NCI-H774 (cell line): ENCODE measurements at places on chromosomes 7 and 10.

DNA sequence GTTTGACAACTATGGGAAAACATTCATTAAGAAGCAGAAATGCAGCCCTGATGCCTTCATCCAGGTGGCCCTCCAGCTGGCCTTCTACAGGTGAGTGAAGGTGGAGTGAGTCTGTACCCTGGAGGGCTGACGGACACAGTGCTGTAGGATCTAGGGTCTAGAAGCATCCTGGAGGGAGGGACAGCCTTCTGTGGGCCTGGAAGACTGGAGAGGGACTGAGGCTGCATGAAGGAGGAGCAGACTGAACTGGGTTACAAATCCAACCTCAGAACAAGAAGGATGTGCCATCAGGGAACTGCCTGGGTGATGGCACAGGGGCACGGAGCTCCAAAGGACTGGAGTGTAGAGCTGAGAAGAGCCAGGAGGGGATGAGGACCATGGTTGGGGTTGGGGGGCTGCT lies 27.5 kb upstream of the C10orf53 start:
- DNase-seq: no peak

GRCh38 chr10:103427866-103428265 lies 24.3 kb downstream of the CALHM2 start:
- DNase-seq: no peak

DNA sequence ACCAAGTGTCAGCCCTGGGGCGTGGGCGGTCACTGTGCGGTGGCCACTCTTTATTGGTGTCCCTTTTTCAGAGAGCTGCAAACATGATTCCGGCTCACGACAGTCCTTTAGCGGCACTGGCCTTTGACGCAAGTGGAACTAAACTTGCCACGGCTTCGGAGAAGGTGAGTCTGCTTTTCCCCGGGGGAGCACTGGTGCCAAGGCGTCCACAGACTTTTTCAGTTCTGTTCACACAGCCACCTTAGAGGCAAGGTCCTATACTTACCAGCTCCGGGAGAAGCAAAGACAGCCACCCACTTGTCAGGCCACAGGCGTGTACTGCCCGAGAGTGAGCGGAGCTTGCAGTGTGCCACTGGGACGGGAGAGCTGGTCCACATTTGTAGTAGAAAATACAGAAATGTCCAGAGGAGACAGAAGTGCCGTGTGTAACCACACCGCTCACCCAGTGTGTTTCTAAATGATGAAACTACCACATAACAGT lies 27.9 kb downstream of the WIPI2 start:
- no peak for DNase-seq

GRCh38 chr10:118792526-118792925 lies 37.8 kb upstream of the CACUL1 start:
- no peak for DNase-seq

- DNase-seq: no peak
Observed at GRCh38 chr7:142801601-142802295, 31.0 kb downstream of the PRSS2 start.

- DNase-seq: no peak
Observed at GRCh38 chr7:67466109-67466508, 469.5 kb downstream of the TYW1 start.

- peak; percentile 82 for DNase-seq
Observed at GRCh38 chr10:14687340-14687739, 87.4 kb downstream of the FAM107B start.

GRCh38 chr10:71308244-71308643 lies 10.8 kb upstream of the SLC29A3 start:
- DNase-seq: no peak

DNA sequence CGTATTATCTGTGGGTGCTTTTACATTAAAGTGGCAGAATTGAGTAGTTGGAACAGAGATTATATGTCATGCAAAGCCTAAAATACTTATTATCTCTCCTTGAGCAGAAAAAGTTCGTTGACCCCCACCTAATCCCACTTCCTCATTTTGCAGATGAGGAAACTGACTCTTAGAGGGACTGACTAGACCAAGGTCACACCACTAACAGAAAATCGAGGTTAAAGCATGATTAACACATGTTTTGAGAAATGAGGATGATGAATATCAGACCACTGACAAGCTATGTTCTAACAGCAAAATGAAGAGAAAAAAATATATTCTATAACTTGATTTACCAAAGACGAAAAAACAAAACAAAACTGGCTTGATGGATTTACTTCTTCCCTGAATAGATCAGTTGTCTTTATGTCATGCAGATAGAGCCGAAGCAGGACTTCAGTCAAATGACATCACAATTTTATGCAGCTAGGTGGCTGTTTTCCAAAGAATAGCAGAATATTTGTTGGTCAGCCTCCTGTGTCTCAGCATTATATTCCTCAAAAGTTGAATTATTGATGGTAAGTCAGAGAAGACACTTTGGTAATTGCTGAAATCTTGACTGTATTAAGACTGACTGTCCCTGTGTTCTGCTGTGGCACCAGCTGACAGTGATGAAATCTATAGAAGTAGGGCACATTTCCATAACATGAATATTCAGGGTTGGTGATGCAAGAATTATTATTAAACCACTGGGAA lies 24.2 kb upstream of the SMIM30 start:
- DNase-seq: no peak

- no peak for DNase-seq
Observed at GRCh38 chr10:34109952-34110702, 705.0 kb downstream of the PARD3 start.

DNA sequence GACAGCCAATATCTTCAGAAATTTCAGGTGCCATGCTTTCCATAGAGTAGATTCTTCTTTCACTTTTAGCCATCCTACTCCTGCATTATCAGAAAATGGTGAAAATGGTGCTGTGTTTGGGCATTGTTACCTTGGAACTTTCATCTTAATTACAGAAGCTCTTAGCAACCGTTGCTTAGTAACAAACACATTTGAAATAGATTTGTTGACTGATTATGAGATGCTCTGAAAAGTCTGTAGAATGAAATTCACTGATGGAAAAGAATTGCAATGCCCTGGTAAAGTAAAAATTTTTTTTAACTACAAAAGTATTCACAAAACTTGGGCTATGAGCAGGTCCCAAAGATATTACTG lies 249.3 kb upstream of the NEBL start:
- DNase-seq: peak; percentile 6

GRCh38 chr7:10888861-10889260 lies 84.8 kb upstream of the PHF14 start:
- DNase-seq: no peak

DNA sequence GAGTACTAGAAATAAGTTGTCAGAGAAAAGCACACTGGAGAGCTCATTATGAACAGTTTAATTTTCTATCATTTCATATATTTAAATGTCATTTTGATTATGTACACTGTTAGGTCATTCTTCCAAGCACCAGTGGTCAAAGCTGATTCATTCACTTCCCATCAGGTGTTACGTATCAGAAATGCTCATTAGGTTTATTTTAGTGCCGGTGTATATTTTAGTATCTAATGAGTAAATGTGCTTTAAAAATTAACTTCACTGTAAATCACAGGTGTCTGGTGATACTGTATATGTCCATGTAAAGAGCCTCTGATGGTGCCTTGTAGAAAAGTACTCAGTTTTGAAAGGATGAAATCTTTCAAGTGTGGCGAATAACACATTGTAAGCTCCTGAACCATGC lies 3.5 kb downstream of the DMTF1 start:
- DNase-seq: no peak

GRCh38 chr7:27866256-27866655 lies 126.3 kb downstream of the TAX1BP1 start:
- no peak for DNase-seq

GRCh38 chr10:133129859-133130495 lies 30.0 kb upstream of the KNDC1 start:
- no peak for DNase-seq

GRCh38 chr7:54738737-54739136 lies 20.3 kb downstream of the SEC61G start:
- no peak for DNase-seq

DNA sequence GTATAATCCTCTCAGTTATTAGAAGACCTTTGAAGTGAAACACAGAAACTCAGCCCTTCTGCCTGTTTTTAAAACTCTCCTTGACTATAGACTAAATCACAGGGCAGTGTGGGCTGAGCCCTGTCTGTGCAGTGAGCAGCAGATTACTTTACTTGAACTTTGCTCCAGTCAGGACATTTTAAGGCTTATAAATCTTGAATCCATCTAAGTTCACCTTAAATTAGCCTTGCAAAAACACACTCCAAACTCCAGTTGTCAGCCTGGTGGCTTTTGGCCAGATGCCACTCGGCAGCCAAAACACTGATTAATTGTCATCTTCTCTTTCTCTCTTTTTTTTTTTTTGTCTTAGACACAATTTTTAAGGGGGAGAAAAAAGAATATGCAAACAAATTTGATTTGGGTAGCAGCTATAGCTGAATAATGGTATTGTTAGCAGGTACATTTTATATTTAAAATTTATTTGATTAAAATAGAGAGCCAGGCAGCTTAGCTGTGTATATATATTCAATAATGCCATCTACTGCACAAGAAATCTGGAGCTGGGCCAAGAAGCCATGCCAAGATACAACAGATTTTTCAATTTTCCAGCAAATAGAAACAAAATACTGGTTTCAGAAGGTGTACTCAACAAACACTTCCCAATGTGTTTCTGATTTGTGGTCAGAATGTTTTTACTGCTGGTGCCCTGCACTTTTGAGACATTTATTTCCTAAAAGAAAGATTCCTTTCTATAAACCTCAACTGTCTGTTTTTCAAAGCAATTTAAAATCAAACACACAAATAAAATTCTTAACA lies 247.7 kb downstream of the TFEC start:
- DNase-seq: peak; percentile 40

DNA sequence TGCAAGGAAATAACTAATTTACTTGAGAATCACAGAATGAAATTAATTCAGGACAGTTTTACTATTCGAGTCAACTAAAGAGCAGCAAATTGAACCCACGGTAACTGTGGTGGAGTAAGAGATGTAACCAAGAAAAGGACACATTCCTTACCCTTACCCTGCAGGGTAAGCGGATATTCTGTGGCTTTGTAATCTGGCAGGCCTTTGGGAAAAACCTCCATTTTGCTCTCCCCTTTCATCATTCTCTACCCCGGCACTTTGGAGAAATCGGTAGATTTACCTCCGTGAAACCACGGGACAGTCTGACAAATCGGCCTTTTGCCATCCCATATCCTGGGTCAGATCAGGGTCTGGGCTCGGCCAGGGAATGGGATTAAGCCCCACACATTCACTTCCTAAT lies 18.4 kb downstream of the RCC1L start:
- no peak for DNase-seq

DNA sequence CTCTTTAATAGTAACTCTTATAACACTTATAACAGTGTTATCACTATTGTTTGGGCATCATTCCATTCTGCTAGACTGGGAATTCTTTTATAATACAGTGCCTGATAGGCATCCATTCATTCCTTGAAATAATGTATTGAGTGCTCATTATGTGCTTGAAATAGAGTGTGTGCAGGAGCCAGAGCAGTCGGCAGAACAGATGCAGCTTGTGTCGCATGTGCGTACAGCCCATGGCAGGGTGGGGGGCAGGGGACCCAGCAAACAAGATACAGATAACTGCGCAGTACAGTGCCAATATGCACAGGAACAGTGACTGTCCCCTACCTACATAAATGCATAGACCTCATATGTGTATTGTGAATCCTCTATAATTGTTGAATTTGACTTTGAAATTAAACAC lies 99.3 kb downstream of the KAT6B start:
- no peak for DNase-seq

- DNase-seq: no peak
Observed at GRCh38 chr7:133234961-133235875, 17.7 kb upstream of the EXOC4 start.

DNA sequence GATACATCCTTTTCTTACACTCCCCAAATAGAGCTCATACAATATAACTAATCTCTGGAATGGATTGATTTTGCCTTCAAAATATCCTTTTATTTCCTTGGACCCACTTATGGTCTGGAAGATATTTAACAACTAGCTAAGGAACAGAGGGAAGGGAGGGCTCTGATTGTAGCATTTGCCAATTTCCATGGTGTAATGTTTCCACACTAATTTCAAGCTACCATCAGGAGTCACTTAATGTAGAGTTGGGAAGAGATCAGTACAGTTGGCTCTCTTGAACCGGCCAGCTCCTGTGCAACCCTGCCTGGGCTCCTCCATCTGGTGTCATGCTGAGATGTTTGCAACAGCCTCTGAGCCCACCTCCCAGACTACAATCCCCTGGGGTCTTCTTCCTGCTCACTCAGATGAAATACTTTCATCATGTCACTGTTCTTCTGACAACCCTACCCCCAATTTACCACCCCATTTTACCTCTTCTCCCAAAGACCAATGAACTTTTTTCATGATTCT lies 8.0 kb upstream of the IL6 start:
- no peak for DNase-seq

GRCh38 chr7:1985936-1986335 lies 246.8 kb downstream of the MAD1L1 start:
- DNase-seq: no peak

DNA sequence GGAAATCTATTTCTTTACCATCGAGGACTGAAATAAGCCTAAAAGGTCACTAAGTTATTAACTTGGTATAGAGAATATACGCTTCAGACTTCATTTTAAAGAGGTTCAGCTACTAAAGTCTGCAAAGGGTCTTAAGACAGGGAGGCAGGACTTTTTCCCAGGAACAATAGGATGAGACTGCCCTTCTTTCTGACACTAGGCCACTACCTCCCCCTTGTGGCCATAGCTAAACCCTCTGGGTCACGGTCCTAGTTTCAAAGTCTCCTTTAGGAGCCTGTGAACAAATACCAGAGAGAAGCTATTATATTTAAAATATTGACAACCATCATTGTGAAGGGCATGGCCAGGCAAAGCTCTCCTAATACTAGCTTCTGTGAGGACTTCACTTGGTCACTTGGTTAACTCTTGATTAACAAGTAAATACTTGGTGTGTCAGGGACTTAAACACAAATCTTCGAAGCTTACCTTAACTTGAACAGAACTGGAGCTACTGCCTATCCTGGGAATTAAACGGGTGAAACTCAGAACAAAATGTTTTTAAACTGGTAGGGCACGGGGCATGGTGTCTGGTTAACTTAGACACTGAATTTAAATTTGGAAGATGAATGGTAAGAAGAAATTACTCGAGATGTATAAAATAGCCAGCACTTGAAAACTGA lies 75.6 kb downstream of the CCDC6 start:
- DNase-seq: peak; percentile 11

DNA sequence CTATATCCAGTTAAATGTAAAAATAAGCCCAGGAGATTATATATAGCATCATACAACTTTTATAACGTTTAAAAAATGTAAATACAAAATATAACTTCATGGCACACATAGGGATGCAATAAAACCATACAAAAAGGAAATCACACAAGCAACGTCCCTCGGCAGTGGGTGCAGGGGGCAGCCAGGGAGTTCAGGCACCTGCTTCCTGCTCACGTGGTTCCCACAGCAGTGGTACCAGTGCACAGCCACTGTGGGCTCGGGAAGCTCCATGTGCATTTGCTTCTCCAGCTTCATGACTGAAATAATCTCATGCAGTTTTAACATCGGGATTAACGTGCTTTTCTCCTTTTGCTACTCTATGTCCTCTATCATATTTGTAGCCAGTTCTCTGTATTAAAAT lies 255.5 kb upstream of the CXCL12 start:
- no peak for DNase-seq
